ENCODE measurements at places on chromosomes 5 and 9. TPM values are rescaled to one million over a fixed set of nuclear protein-coding genes. Genes with fewer than 3 reads are reported as not detected.

GRCh38 chr9:36935768-36936497 is 98.1 kb downstream of the PAX5 start:
- no peak for DNase-seq

DNA sequence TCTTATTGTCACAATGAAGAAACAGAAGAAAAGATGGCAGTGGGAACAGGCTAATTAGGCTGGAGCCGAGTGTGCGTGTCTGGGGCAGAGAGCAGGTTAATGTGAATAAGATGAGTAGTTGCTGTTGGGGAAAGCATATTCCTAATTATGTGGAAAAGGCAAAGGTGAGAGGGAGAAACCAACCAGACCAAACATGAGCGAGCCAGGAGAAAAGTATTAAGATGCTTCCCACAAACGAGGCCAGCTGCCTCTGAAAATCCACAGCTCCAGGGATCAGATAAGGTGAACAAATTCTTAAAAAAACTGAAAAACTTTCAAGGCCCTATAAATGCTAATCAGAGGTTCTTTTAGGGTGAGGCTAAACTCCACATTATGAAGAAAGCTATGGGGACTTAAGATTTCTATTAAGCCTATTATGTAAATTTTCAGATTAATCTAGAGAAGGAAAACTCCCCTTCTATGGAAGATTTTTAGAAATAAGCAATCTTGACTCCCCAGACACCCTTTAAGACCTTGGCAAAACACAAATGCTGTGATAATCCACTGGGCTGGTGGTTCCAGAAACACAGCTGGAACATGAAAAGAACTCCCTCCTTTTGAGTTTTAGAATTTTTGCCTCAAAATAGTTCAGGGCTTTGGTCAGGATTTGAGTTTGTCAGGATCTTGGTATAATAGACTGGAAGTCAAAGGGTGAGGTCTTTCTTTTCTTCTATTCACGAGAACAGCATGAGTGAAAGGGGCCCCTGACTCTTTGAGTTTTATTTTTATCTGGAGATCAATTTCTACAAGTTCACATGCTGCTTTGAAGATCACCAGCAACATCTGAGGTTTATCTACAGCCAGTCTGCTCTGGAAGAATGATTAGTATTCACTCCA is 238.1 kb downstream of the SPOCK1 start:
- no peak for DNase-seq

GRCh38 chr9:34262971-34263370 is 66.1 kb downstream of the KIF24 start:
- DNase-seq, result no peak

- no peak for DNase-seq
Measured at GRCh38 chr5:169701910-169702451, 64.9 kb downstream of the DOCK2 start.

DNA sequence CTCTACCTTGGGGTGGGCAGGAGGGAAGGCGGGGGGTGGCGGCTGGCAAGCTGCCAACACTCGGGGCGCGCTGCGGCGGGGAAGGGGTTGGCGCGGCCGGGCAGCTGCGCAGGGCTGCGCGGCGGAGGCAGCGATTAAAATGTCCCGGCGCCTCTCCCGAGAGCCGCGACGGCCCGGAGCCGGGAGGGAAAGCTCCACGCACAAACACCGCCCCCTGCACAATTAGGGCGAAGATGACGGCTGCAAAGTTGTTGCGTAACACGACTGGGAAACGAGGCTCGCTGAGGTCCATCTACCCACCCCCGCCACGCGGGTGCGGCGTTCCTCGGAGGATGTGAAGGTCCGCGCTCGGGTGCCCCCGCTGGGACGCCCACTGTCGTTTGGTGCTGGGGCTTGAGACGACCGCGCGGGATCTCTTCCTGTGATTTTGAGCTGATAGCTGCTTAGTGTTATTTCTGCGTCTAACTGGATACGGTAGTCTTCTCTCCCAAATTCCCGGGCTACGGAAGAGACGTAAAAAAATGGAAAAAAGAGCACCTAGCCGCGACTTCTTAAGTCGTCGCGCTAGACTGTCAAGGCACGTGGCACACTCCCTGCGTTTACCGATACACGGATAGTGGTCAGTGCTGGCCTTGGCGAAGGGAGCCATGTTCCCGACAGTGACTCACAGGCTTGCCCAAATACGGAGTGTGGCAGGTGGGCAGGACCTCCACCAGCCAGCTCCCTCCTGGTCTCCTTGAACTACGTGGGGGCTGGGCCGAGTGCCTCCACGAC is 958 bp upstream of the NFIL3 start:
- DNase-seq, result peak; percentile 56

- no peak for DNase-seq
Measured at GRCh38 chr9:101026824-101027223, 1.7 kb upstream of the PLPPR1 start.

GRCh38 chr5:113552620-113553019 is 39.1 kb downstream of the YTHDC2 start:
- DNase-seq, result no peak

DNA sequence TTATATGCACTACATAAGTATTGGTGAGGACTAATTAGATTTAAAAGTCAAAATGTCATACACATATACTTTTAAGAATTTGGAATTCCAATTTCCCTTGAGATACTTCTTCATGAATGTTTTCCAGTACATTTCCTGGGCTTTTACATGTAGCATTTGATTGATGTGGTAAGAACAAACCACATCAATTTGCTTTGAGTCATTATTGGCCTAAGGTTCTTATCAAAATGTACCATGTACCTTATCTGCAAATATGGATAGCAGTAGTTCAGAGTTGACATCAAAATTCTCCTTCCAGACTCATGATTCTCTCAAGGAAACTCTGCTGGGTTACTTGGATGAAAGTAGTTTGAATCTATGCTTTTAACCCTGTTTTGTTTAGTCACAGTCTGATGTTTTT is 2.5 kb downstream of the CAST start:
- DNase-seq, result peak; percentile 40

DNA sequence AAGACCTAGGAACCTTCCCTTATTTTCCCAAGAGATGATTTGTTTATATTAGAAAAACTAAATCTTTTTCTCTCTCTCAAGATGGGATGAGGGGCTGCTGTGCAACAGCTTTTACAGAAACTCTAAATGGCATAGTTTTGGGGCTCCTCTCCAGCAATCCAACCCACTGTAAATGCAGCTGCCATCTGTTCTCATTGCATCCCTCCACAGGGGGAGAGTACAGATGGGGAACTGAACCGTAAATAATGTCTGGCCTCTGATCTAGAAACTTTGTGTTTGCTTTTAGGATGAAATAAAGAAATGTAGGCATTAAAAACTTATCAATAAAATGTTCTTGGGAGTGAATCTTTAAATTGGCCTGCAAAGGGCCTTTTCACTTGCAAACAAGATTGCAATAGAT is 291.4 kb downstream of the MCTP1 start:
- DNase-seq, result no peak

- no peak for DNase-seq
Measured at GRCh38 chr5:66324357-66324756, 180.3 kb downstream of the SREK1 start.

DNA sequence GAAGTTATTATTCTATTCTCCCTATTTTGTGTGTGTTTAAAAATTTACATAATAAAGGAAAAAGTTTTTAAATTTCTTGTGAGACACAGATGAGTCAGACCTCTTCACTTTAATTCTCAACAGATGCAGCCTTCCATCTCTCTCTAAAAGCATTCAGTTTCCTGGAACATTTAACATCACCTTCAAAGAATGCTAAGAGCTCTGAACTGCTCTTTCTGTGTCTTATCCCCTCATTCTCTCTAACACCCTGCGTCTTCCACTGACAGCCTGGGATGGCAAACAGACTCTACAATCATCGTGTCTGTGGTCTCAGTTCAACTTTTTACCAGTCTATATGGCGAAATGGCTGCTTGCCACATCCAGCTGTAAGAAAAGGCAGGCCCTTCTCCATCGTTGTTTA is 173.0 kb downstream of the HINT1 start:
- no peak for DNase-seq

DNA sequence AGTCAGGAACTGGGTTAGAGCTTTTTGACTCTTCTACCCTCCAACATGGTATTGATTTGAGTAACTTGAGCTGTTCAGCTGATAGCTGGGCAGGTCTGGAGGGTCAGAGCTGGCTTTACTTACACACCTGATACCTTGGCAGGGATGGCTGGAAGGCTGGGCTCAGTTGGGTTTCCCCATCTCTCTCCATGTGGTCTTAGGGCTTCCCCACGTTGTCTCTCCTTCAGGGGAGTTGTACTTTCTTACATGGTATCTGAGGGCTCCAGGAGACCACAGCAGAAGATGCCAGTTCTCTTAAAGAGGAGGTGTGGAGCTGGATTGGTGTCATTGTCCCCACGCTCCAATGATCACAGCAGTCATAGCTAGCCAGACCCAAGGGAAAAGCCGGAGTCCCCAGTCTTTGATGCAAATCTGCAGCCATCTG is 25.6 kb downstream of the ISOC1 start:
- no peak for DNase-seq

GRCh38 chr9:94056442-94056974 is 27.8 kb upstream of the PTPDC1 start:
- DNase-seq, result no peak

GRCh38 chr5:101788797-101789196 is 507.3 kb downstream of the SLCO4C1 start:
- no peak for DNase-seq

DNA sequence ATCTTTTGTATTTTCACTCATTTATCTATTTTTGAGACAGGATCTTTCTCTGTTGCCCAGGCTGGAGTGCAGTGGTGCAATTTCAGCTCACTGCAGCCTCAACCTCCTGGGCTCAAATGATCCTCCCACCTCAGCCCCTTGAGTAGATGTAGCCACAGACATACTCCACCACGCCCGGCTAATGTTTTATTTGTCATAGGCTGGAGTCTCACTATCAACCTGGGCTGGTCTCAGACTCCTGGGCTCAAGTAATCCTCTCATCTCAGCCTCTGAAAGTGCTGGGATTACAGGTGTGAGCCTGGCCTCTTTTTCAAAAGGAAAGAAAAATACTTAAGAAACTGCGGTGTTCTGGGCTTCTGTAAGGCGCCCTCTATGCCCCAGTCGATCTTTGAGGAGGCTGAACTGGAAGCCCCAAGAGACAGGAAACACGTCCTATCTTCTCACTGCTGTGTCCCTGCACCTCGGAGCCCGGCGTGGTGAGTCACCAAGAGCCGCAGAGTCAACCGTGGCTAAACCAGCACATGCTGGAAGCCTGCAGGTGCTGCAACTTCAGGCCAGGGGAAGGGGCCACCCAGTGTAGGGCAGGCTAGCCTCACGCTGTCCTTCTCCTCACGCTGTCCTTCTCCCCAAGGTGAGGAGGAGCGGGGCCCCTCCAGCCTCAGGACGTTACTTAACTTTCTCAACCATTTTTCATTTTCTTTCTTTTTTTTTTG is 15.2 kb upstream of the LHX3 start:
- peak; percentile 45 for DNase-seq

DNA sequence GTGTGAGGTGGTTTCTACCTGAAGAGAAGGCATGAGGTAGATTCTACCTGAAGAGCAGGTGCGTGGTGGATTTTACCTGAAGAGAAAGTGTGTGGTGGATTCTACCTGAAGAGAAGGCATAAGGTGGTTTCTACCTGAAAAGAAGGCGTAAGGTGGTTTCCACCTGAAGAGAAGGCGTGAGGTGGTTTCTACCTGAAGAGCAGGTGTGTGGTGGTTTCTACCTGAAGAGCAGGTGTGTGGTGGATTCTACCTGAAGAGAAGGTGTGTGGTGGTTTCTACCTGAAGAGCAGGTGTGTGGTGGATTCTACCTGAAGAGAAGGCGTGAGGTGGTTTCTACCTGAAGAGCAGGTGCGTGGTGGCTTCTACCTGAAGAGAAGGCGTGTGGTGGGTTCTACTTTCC is 192.8 kb downstream of the MED10 start:
- DNase-seq, result no peak

- no peak for DNase-seq
Measured at GRCh38 chr5:52746539-52746938, 41.2 kb upstream of the ITGA1 start.

DNA sequence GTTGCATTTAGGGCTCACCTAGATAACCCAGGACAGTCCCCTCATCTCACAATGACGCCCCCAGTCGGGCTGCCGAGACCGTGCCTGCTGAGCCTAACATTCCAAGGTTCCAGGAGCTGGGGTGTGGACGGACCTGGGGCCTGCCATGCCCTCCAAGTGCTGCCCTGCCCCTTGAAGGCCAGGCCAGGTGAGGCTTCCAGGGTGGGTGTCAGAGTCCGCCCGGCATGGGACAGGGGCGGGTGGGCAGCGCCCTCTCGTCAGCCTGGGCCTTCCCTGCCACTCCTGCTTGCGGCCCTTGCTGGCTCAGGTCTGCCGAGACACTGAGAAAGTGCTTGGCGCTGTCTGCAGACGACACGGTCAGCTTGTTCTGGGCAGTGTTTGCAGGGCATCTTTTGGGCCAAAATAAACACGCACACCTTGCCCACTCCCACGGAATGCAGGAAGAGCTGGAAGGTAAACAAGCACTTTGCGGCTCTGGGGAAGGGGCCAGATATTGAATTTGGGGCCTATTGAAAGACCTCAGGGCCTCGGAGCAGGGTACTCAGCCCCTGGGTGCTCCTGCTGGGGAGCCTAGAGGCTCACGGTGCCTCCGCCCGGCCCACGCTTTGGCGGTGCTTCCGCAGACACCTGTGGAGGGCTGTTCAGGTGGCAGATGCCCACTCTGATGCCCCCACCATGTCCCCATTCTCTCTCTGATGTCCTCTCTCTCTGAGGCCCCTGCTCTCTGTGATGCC is 4.2 kb upstream of the SCGB3A1 start:
- no peak for DNase-seq

DNA sequence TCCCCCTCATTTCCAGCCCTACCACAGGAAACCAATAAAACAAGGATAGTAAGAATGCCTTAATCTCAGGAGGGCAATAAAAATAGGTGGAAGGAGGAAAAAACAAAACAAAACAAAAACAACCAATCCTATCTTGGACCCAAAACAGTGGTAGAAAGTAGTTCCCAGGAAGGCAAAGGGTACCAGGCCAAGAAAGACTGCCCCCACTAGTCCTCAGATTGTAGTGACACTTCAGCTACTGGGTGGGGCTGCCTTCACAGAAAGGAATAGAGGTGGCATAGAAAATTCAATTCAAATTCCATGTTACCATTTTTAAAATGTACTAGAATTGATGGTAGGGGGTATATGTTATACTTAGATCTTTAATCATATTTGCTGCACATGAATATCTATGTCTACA is 59.3 kb downstream of the DPYSL3 start:
- no peak for DNase-seq

Gene FAM200C
- polyA plus RNA-seq, result 0.14 TPM

Gene PTPRD
- polyA plus RNA-seq, result not detected

Gene PTGS1
- polyA plus RNA-seq, result not detected

Gene NR5A1
- polyA plus RNA-seq, result not detected

Gene SPATA31D4
- not detected for polyA plus RNA-seq

Gene ZFP62
- polyA plus RNA-seq, result 21.1 TPM

Gene TLE1
- polyA plus RNA-seq, result 3.8 TPM

Gene FBP1
- polyA plus RNA-seq, result 8.2 TPM

Gene FIBCD1
- not detected for polyA plus RNA-seq

Gene CYSTM1
- polyA plus RNA-seq, result 21.1 TPM

Gene KIF24
- not detected for polyA plus RNA-seq

Gene KIF4B
- not detected for polyA plus RNA-seq

Gene SLIT3
- not detected for polyA plus RNA-seq

Gene F2RL2
- polyA plus RNA-seq, result 1.00 TPM

Gene COL23A1
- not detected for polyA plus RNA-seq

Gene FOXI1
- not detected for polyA plus RNA-seq

Gene PCA3
- not detected for polyA plus RNA-seq

Gene CCDC171
- polyA plus RNA-seq, result 0.26 TPM

Measured in CD4-positive, alpha-beta memory T cell (primary cell).